Hepatocyte (in vitro differentiated cells): ENCODE measurements at places on chromosomes 12 and 14. TPM values are rescaled to one million over a fixed set of nuclear protein-coding genes. Genes with fewer than 3 reads are reported as not detected.

Gene AGAP2
- total RNA-seq, result 0.33 and 0.76 TPM in 2 replicates

Gene ENDOU
- 0.30 and 1.8 TPM in 2 replicates for total RNA-seq

Gene LRIG3
- total RNA-seq, result 63.9 and 71.5 TPM in 2 replicates

Gene APOF
- total RNA-seq, result 0.12 TPM in 1 of 2 replicates, not detected in the other

Gene PLEKHD1
- total RNA-seq, result not detected in 2 replicates

Gene RNASE11
- not detected in 2 replicates for total RNA-seq
